ENCODE measurements at places on chromosomes 4 and X. TPM values are rescaled to one million over a fixed set of nuclear protein-coding genes. Genes with fewer than 3 reads are reported as not detected.

GRCh38 chr4:150332086-150332485 is 249.9 kb upstream of the MAB21L2 start:
- DNase-seq, result no peak

Gene GAGE1
- total RNA-seq, result not detected

Gene SGMS2
- total RNA-seq, result 76.7 TPM

Gene TKTL1
- total RNA-seq, result not detected

All from breast epithelium (tissue), 4 donors.